ENCODE measurements at places on chromosomes 4 and X. TPM values are rescaled to one million over a fixed set of nuclear protein-coding genes. Genes with fewer than 3 reads are reported as not detected.

ADH1B gene
- polyA plus RNA-seq, result not detected

FGF16 gene
- 0.61 TPM for polyA plus RNA-seq

DCAF8L2 gene
- polyA plus RNA-seq, result not detected

COQ2 gene
- 22.9 TPM for polyA plus RNA-seq

SMIM31 gene
- polyA plus RNA-seq, result not detected

- H3K4me1 ChIP-seq, result no peaks in the 10 kb centered on the region
- no peaks in the 10 kb centered on the region for H3K36me3 ChIP-seq
- H3K27ac ChIP-seq, result no peak overlapping the region
Measured at GRCh38 chr4:106473515-106473914, 104.9 kb upstream of the GIMD1 start.

GRCh38 chr4:99893839-99894160 is 427 bp downstream of the LAMTOR3 start:
- no peaks in the 10 kb centered on the region for H3K4me1 ChIP-seq
- no peaks in the 10 kb centered on the region for H3K36me3 ChIP-seq
- no peak for DNase-seq
- H3K27ac ChIP-seq, result peak overlapping the region; percentile 63
- peak overlapping the region; percentile 84 for H3K4me3 ChIP-seq

ETNPPL gene
- polyA plus RNA-seq, result 0.41 TPM

- no peak within 1 kb of the TSS for H3K27ac ChIP-seq
- no peaks in the 10 kb centered on the region for H3K27me3 ChIP-seq
- H3K4me3 ChIP-seq, result peak within 1 kb of the TSS; percentile 50
- DNase-seq, result peak; percentile 63
- no peaks in the 10 kb centered on the region for H3K36me3 ChIP-seq
- no peaks in the 10 kb centered on the region for H3K4me1 ChIP-seq
Measured at GRCh38 chr4:158209825-158210807, at the start of gene TMEM144. Gene TMEM144, plus strand, starts transcription at chr4:158210486. Its CDS starts 2,182 bp downstream, at chr4:158212668.

DNA sequence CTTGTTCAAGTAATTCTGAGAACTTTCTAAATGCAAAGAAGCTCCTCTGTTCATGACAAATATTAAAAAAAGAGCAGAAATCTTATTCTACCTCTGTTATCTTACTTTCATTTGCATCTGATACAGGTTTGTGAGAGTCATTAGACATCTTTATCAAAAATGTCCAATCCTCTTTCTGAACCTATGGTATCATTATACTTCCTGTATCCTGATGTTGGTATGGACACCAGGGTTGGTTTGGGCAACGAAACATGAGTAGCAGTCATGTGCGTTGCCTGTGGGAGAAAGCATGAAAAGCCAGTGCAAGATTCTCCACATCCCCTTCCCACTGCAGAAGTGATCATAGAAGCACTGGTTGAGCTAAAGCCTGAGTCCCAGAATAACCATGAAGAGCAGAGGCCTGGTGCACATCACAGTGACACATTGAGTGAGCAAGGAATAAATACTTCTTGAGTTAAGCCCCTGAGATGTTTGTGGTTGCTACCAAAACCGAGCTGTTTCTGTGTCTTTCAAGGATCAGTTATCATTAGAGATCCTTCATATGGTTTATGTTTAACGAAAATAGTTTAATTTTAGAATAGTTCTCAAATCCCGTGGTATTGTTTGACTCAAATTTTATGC is 197.2 kb downstream of the BANK1 start:
- no peaks in the 10 kb centered on the region for H3K4me1 ChIP-seq
- H3K36me3 ChIP-seq, result no peaks in the 10 kb centered on the region
- H3K27ac ChIP-seq, result no peak overlapping the region

F8A3 gene
- polyA plus RNA-seq, result 0.11 TPM

- peak overlapping the region; percentile 48 for H3K4me3 ChIP-seq
- H3K27ac ChIP-seq, result no peak overlapping the region
- no peaks in the 10 kb centered on the region for H3K27me3 ChIP-seq
- H3K36me3 ChIP-seq, result no peaks in the 10 kb centered on the region
- peaks cover 10% of the 10 kb centered on the region for H3K4me1 ChIP-seq
Measured at GRCh38 chrX:120140293-120140981, 18.0 kb upstream of the RHOXF2 start.

GRCh38 chrX:15336023-15336413 is 695 bp upstream of the PIGA start:
- H3K4me1 ChIP-seq, result no peaks in the 10 kb centered on the region
- H3K27me3 ChIP-seq, result no peaks in the 10 kb centered on the region
- DNase-seq, result no peak
- peak overlapping the region; percentile 51 for H3K4me3 ChIP-seq

Data from H1 (cell line).